Astrocyte of the spinal cord (primary cell): ENCODE measurements at places on chromosomes 11 and 22.

- DNase-seq = no peak
Observed at GRCh38 chr11:45483416-45483815, 182.0 kb downstream of the CHST1 start.

DNA sequence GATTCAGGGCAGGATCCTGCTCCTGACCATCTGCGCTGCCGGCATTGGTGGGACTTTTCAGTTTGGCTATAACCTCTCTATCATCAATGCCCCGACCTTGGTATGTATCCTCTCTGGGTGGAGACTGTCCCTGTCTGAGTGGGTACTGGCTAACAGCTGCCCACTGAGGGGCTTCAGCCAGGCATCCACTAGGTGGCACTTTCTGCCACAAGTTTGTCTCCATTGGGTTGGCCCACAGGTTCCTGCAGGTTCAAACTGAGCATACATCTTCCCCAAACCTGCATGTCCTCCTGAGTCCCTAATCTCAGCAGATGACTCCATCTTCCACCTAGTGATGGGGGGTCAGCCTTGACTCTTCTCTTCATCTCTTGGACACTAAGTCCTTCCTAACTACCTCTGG lies 4.4 kb downstream of the SLC2A11 start:
- DNase-seq = peak; percentile 39

DNA sequence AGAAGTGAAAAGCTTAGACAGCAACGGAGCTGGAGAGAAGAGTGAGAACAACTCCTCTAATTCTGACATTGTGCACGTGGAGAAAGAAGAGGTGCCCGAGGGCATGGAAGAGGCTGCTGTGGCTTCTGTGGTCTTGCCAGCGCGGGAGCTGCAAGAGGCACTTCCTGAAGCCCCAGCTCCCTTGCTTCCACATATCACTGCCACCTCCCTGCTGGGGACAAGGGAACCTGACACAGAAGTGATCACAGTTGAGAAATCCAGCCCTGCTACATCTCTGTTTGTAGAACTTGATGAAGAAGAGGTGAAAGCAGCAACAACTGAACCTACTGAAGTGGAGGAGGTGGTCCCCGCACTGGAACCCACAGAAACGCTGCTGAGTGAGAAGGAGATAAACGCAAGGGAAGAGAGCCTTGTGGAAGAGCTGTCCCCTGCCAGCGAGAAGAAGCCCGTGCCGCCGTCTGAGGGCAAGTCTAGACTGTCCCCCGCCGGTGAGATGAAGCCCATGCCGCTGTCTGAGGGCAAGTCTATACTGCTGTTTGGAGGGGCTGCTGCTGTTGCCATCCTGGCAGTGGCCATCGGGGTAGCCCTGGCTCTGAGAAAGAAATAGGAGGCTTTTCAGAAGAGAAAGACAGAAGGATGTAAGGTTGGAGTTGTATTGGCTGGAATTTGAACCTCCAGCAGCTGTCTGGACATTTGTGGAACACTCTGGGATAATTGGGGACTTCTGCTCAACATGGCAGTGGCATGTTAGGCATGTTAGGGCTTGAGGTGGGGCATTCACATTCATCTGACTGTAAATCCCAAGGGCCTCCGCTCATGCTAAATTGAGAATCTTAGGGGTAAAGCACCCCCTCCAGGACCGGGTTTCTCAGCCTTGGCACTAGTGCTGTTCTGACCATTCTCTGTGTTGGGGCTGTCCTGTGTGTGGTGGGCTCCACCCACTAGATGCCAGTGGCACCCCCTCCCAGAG lies 47.1 kb downstream of the BID start:
- DNase-seq = no peak

DNA sequence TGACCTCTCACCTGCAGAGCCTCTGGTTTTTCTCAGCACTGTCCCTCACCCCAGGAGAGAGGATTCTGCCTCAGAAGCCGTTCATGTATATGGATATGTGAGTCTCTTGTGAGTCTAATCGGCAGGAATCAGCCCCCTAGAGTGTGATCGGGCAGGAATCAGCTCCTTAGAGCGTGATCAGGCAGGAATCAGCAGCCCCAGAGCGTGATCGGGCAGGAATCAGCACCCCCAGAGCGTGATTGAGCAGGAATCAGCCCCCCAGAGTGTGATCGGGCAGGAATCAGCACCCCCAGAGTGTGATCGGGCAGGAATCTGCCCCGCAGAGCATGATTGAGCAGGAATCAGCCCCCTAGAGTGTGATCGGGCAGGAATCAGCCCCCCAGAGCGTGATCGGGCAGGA lies 80.0 kb upstream of the EIF3D start:
- no peak for DNase-seq

GRCh38 chr11:76609736-76610370 lies 60.7 kb downstream of the LRRC32 start:
- peak; percentile 79 for DNase-seq

GRCh38 chr11:125215976-125216375 lies 51.4 kb downstream of the PKNOX2 start:
- DNase-seq = no peak

DNA sequence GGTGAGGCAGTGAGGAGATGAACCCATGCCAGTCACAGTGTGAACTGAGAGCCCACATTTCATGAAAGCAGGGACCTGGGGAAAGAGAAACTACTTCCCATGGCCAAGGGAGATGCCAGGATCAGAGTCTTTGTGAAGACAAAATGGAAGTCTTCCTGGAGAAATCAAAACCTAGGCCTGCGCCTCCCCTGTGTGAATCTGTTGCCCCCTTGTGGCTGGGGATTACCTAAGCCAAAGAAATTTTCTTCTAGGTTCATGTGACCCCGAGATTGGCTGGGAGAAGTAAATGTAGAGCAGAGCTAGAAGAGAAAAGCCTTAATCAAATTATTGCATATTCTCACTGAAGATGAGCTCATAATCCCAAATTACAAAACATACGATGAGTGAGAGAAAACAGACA lies 1075.3 kb downstream of the TBC1D22A start:
- no peak for DNase-seq

DNA sequence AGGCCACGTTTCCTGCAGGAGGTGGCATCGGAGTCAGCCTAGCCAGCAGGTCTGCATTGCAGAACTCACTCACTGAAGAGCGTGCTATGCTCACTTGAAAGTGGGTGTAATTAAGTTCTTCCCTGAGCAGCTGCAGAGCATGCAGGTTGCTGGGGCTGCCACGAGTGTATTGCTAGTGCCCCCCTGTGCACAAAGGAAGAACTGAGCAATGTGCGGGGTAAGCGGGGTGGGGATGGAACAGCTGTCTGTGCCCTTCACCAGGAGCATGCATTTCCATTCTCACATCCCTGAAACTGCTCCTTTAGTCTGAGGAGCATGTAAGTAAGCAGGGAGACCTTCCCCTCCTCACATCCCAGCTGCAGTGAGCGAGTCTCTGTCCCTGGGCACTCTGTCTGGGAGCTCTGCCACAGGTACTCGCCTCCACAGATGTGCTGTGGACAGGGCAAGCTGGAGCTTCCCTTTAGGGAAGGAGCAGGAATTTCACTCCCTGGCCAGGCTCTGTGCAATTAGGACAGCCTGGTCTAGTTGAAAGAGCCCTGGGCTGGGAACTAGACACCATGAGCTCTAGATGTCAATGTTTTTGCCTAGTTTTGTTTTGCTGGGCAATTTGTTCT lies 1031.8 kb downstream of the NTM start:
- peak; percentile 62 for DNase-seq

GRCh38 chr11:19403196-19403895 lies 162.6 kb upstream of the E2F8 start:
- DNase-seq = no peak

DNA sequence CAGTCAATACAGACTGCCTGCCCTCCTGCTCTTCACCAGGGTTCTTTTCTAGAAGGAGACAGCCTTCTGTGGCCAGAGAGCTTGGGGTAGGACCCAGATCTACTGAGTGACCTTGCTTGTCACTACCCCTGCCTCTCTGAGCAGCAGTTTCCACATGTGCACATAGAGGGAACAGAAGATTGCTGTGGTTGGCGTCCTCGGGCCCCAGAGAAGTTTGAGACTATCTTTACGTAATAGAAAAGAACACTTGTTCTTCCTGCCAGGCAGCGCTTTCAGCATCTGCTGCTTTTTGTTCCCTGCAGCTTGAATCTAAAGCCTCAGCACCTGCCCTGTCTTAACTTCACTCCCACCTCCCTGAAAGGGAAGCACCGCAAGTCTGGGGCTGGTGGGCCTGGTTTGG lies 1.9 kb upstream of the FKBP2 start:
- no peak for DNase-seq

GRCh38 chr11:99432677-99433076 lies 411.9 kb downstream of the CNTN5 start:
- no peak for DNase-seq

DNA sequence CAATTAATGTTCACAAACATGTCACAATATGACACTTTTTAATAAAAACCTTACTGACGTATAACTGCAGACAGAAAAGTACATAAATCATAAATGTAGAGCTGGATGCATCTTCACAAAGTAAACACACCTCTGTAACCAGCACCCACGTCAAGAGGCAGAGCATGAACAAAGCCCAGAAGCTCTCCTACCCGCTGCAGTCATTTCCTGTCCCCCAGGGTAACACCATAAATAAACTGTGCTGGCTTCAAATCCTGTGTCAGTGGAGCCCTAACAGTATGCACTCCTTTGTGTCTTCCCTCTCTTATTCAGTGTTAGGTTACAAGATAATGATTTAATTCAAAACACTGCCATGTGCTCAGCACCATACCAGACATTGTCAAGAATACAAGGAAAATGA lies 5.7 kb downstream of the SYT13 start:
- peak; percentile 20 for DNase-seq

DNA sequence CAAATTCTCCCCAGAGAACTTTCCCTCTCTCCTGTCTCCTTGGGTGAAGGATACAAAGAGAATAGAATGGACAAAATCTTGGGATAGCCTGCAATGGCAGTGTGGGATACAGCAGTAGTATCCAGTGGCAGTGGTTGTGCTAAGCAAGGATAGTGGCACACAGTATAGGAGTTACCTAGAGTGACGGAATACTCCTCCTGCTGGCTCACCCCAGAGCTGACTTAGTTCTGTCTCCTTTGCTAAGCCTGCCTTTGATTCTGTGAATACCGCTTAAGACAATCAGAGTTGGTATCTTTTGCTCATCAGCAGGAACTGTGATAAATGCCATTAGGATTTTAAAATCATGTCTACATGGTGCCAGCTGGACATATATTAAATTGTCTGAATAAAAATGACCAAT lies 404.3 kb downstream of the JRKL start:
- no peak for DNase-seq

DNA sequence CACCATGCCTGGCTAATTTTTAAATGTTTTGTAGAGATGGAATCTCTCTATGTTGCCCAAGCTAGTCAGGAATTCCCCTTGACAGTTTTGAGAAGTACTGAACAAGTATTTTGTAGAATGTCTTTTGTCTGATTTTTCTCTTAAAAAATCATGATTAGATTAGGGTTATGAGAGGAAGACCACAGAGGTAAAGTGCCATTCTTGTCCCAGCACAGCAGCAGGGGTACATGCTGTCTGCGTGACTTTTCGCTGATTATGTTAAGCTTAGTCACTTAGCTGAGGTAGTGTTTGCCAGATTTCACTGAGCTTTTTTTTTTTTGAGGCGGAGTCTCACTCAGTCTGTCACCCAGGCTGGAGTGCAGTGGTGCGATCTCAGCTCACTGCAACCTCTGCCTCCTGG lies 13.6 kb upstream of the NUP160 start:
- DNase-seq = peak; percentile 56

- DNase-seq = peak; percentile 46
Observed at GRCh38 chr11:46529095-46529905, 64.5 kb downstream of the AMBRA1 start.

DNA sequence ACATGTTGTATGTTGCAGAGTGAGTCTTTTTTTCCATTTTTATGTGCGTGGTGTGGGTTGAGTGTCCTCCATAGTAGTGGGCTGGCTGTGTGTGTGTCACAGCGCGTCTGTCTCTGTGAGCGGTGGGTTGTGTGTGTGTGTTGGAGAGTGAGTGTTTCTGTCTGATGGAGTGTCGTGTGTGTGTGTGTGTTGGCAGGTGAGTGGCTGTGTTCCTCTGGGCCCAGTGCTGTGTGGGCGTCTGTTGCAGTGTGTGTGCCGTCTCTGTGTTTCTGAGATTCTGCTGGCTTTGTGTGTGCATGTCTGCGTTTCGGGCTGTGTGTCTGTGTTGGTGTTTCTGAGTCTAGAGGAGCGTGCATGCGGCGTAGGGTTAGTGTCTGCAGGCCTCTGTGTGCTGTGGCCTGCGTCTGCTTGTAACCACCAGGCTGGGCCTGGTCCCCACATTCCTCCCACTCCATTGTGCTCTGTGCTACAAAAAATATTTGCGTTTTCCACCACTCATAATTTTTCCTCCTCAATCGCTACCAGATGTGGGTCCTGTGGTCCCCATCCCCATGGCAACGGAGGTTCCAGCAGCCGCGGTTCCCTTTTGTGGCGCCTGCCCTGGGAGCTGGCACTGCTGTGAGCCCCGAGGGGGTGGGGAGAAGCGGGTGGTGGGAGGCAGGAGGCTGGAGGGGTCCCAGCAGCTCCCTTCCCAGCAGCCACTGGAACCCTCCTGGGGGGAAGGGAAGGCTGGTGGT lies 15.2 kb downstream of the SCARF2 start:
- peak; percentile 67 for DNase-seq

DNA sequence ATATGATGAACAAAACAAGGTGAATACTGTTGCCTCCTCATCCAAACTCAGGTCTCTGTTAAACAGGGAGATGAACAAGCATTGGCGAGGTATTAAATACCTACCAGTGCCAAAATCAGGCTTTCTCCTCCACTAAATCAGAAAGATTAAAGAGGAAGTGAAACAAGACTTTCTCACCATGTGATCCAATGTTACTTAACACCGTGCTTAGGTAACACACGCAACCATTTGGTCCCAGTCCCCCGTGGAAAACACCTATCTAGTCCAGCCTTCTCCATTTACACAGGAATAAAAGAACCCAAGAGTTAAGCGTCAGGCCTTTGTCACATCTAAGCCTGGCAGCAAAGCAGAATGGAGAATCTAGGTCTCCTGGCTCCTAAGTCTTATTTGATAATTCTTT lies 34.5 kb downstream of the TENM4 start:
- DNase-seq = no peak

- DNase-seq = no peak
Observed at GRCh38 chr11:4887591-4887990, 5.9 kb downstream of the OR51T1 start.
